ENCODE measurements at places on chromosomes 7 and 10.

GRCh38 chr10:51585742-51586141, 113.7 kb downstream of the CSTF2T start:
- no peak for DNase-seq

GRCh38 chr7:94324380-94325121, 70.1 kb upstream of the COL1A2 start:
- DNase-seq: no peak

GRCh38 chr10:35577926-35578617, 27.1 kb upstream of the GJD4 start:
- DNase-seq: no peak

- no peak for DNase-seq
Observed at GRCh38 chr7:148709014-148709413, 10.3 kb downstream of the CUL1 start.

DNA sequence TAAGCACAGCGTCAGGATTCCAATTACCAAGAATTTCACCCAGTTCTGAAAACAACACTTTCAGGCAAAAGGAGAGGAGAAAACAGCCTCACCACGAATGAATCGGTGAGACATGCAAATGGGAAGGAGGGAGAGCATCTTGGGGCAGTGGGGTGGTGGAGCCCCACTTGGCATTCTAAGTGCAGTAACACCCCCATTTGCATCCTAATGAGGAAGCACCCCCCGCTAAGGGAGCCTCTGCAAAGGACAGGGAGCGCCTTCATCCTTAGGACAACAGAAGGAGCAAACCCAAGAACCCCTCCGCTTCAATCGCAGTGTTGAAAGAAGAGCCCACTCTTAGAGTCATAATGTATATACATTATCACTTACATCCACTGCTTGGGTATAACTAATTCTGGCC, 46.8 kb downstream of the NRAP start:
- DNase-seq: no peak

- DNase-seq: no peak
Observed at GRCh38 chr7:142805350-142806021, 34.7 kb downstream of the PRSS2 start.

- no peak for DNase-seq
Observed at GRCh38 chr7:66466081-66466600, 162.5 kb upstream of the KCTD7 start.
